ENCODE measurements at places on chromosomes 3 and 15. TPM values are rescaled to one million over a fixed set of nuclear protein-coding genes. Genes with fewer than 3 reads are reported as not detected.

Gene FRMD4B
- 29.4 TPM for total RNA-seq

Gene ITIH3
- 48.2 TPM for total RNA-seq

Gene GABRR3
- 4.6 TPM for total RNA-seq

Gene CFAP100
- total RNA-seq, result 3.4 TPM

Gene PP2D1
- total RNA-seq, result 2.9 TPM

Gene IGSF11
- total RNA-seq, result 7.7 TPM

GRCh38 chr15:91649831-91650321, 203.6 kb upstream of the SLCO3A1 start:
- no peak for DNase-seq

GRCh38 chr3:27746838-27747237, 24.7 kb upstream of the EOMES start:
- DNase-seq, result no peak

- no peak for DNase-seq
These were observed 26.8 kb downstream of the DCBLD2 start for GRCh38 chr3:98874602-98875249.

DNA sequence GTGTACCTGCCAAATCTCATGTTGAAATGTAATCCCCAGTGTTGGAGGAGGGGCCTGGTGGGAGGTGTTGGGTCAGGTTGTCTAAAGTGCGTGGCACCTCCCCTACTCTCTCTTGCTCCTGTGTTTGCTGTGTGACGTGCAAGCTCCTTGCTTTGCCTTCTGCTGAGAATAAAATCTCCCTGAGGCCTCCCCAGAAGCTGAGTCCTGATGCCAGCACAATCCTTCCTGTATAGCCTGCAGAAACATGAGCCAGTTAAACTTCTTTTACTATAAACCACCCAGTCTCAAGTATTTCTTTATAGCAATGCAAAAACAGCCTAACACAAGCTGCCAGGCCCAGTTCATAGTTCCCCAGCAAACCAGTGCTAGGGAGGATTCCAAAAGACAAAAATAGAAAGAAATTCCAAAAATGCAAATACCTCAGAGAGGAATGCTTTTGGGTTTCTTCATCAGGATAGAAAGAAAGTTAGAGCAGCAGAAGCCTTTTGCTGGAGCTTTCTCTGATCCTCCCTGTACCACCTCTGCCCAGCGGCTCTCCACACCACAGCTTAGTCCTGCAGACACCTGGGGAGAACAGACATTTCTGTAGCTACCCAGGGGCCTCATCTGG, 25.9 kb upstream of the CDV3 start:
- peak; percentile 85 for DNase-seq

GRCh38 chr3:24129549-24129948, 184.5 kb downstream of the NR1D2 start:
- DNase-seq, result no peak

- DNase-seq, result no peak
These were observed 152.4 kb upstream of the DPH6 start for GRCh38 chr15:35698331-35698730.

GRCh38 chr3:10695595-10696285, 120.3 kb upstream of the SLC6A11 start:
- DNase-seq, result no peak

- no peak for DNase-seq
These were observed 24.2 kb downstream of the WDR93 start for GRCh38 chr15:89714775-89715174.

DNA sequence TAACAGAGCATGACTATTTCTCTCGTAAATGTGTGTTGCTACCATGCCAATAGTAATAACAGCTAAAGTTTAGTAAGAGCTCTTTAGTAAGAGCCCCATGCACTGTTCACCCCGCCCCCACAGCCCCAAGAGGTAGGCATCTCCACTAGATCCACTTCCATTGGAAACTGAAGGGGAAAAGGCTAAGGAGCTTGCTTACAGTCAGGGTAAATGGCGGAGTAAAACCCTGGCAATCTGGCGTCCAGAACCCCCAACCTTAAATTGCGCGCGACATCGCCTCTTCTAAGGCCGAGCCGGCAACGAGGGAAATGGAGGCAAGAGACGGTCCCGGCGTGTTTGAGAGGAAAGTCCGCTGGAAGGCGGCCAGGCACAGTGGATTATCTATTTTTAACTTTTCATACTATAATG, 654 bp upstream of the C3orf38 start:
- no peak for DNase-seq

DNA sequence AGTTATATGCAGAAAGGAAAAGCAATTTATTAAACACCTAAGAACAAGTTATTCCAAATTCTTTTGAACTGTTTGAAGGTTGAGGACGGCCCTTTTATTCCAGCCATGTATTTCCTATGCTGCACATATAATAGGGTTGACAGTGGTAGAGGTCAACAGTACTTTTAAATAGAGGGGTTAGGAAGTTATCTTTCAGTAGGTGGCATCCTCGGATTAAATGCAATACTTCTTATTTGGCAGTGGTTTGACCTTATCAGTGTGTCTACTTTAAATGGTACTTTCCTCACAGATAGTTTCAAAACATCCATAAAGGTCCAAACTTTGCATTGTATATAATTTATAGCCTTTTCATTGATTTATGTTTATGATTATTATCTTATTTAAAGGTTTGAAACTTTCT, 558.7 kb downstream of the TUSC7 start:
- DNase-seq, result no peak

DNA sequence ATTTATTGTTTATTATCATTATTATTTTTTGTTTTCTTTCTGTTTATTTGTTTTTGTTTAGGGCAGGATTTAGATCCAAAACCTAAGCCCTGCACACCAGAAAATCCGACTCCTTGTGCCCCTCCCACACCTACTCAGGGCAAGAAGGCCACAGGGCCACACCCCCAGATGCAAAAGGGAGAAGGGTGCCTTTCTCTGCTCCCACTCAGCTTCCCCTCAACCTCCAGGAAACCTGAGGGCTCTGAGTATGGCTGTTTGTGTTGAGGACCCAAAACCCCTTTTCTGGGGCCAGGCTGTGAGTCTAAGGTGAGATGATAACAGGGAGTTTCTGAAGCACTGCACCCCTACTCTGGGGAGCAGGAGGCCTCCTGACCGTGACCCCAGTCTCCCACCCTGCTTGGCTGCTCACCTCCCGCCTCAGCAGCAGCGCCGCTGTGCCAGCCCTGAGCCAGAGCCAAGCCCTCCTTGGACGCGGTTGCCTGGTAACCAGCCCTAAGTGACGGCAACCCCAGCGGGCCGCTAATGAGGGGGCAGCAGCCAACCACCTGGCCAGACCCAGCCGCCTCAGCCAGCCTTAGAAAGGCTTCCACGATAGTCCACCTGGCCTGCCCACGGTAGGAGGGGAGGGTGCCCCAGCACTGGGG, 6.4 kb upstream of the C15orf39 start:
- peak; percentile 49 for DNase-seq

DNA sequence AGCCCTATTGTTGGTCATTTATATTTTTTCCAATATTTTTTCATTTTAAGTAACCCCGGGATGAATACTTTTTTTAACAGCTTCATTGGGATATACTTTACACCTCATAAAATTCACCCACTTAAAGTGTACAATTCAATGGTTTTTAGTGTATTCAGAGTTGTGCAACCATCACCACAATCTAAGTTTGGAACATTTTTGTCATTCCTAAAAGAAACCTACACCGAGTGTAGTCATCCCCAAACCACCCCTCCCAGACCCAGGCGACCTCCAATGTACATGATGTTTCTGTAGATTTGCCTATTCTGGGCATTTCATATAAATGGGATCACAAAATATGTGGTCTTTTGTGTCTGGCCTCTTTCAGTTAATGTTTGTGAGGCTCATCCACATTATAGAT, 118.3 kb upstream of the FRMD4B start:
- no peak for DNase-seq

- DNase-seq, result no peak
These were observed 49.0 kb downstream of the THBS1 start for GRCh38 chr15:39629906-39630305.

GRCh38 chr3:194168994-194169393, 33.0 kb downstream of the HES1 start:
- no peak for DNase-seq

- no peak for DNase-seq
These were observed 19.5 kb downstream of the POC1A start for GRCh38 chr3:52134761-52135160.

GRCh38 chr15:90082140-90082715, 20.0 kb downstream of the IDH2 start:
- DNase-seq, result no peak

DNA sequence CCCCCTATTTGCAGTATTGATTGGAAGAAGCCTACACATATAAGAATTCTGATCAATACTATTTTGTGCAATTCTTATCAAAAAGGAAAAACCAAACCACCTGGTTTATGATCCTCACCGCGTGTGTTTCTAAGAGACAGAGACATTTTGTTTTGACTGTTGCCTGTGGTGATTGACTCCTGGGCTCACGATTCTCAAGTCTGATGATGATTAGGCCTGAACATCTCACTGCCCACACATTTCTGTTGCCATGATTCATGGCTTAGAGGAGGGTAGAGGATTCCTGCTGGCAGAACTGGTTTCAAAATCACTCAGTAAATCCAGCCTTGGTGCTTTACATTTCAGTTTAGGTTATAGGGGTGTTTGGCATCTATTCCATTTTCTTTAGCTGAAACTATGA, 88.3 kb upstream of the UBE3A start:
- DNase-seq, result no peak
